NCI-H526 treated with DMSO at 0.1 percent for 48 hours (cell line): ENCODE measurements at places on chromosomes 6 and 20.

DNA sequence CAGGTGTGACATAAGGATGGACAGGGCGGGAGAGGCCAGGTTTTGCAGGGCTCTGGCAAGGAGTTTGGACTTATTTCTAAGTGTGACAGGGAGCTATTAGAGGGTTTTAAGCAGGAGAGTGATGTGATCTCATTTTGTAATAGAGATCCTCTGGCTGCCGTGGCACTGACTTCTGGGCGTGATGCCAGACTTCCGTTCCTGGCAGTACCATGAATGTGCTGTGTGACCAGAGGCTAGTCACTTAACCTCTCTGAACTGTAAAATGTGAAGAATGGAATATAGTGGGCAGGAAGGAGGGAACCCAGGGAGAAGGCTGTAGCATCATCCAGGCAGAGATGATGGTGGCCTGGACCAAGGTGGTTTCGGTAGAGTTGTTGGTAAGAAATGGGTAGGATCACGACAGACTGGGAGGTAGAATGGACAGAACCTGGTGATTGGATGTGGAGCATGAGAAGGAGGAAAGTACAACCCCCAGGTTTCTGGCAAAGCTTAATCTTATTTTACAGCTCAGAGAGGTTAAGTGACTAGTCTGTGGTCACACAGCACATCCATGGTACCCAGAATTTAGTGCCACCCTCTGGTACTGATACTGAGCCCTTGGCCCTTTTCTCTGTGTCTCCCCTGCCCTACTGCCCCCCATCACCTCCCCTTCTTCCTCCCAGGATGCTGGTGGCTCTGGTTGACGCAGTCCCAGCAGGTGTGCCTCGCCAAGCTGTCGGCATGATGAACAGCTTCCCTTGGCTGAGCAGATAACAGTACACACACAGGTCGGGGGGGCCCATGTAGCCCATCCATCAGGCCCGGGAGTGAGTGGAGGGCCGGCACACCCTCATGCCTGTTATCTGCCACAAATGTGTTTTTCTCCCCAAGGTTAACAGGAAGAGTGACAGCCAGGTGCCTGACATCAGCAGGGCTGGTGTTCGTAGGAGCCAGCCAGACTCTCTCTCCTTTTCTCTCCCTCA, 52.9 kb upstream of the CTNNBL1 start:
- no peak for DNase-seq

- no peak for DNase-seq
Measured at GRCh38 chr20:45174434-45175364, at the start of gene PI3. PI3 (plus strand) TSS chr20:45174902; CDS start chr20:45174923, 21 bp downstream.

DNA sequence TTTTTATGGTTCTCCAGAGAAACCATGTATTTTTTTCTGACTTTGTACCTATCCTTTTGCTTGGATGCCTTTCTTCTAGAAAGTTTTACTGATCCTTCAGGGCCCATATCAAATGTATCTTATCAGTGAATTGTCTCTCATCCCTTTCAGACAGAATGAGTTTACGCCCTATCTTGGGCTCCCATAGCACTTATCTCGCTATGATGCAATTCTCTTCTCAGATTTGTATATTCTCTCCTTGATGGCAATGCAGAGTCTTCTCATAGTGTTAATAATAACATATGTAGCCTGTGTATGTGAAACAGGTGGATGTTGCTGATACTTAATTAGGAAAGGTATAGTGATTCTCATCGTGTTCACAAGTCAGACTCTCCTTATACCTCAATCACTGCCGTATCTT, 336.2 kb downstream of the UTRN start:
- DNase-seq = no peak

GRCh38 chr6:145626857-145627256, 108.5 kb downstream of the EPM2A start:
- DNase-seq = no peak

GRCh38 chr6:153976921-153977693, 61.9 kb upstream of the OPRM1 start:
- no peak for DNase-seq

GRCh38 chr6:72250664-72251063, 364.3 kb downstream of the RIMS1 start:
- no peak for DNase-seq

- no peak for DNase-seq
Measured at GRCh38 chr6:133245422-133245903, 4.3 kb downstream of the EYA4 start.

GRCh38 chr6:1250489-1251197, 61.3 kb upstream of the FOXQ1 start:
- DNase-seq = no peak

- no peak for DNase-seq
Measured at GRCh38 chr6:47438481-47439347, 38.9 kb upstream of the CD2AP start.

DNA sequence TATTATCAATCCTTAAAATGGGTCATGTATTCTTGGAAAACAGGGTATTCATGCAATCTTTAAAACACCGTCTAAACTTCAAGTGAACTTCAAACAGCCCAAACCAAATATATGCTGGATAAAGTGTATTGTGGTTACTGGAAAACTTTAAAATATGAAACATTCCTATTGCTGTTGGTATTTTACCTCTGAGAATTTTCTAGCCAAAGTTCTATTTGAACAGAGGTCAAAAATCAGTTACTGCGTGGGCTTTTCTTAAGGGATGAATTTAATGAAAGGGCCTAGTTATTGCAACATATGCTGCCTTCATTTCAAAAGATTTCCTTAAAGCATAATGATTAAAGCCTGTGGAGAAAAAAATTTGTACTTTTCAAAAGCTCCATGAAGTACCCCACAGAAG, 436.0 kb downstream of the PLCB1 start:
- no peak for DNase-seq

GRCh38 chr6:51541847-51542246, 545.6 kb downstream of the PKHD1 start:
- DNase-seq = peak; percentile 64

- no peak for DNase-seq
Measured at GRCh38 chr20:2694008-2694471, 1.5 kb downstream of the EBF4 start.

GRCh38 chr20:3398681-3399252, 8.7 kb downstream of the DNAAF9 start:
- DNase-seq = no peak

GRCh38 chr6:8948733-8949132, 513.4 kb upstream of the SLC35B3 start:
- DNase-seq = no peak
